ENCODE measurements at places on chromosomes 2 and 18.

GRCh38 chr2:14910654-14911053 is 278.1 kb downstream of the LRATD1 start:
- no peak for DNase-seq

DNA sequence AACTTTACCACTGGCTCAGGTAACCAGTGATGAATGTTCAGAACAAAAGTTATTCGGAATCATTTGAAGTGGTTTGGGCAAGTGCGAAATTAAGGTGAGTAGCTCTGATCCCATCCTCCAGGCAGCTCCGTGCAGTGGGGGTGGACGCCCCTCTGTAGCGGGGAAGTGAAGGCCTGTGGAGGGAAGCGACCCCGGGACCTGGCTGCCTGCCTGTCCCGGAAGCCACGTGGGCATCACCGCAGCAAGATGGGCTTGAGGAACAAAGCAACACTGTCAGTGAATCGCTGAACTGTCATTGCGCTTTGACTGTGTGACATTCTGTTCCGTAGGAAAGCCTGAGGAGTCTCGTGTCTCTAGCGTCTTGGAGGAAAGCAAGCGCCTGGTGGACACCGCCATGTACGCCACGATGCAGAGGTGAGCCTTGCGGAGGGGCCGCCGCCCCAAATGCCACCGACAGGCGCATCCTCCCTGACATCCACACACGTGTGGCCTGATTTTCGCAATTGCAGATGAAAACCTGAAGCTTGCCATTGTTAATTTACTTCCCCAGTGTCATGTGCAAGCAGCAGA is 9.5 kb downstream of the TPO start:
- DNase-seq = no peak

GRCh38 chr2:219186754-219187456 is 8.8 kb downstream of the RETREG2 start:
- no peak for DNase-seq

DNA sequence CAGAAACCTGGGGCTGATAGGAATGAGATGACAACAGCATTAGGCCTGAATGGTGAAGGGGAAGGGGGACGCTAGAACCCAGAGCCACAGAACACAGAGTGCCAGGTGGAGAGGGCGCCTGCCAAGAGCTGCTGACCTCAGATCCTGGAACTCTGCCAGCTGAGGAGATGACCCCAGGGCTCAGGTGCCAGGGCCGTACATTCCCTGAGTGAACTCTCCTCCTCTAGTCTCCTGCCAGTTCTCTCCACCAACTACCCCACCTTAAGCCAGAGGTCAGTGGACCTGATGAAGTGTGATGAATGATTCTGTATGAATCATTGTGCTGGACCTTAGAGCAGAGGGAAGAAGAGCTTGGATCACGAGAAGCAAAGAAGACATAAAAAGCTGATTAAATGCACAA is 1582.2 kb upstream of the ACVR2A start:
- DNase-seq = no peak

DNA sequence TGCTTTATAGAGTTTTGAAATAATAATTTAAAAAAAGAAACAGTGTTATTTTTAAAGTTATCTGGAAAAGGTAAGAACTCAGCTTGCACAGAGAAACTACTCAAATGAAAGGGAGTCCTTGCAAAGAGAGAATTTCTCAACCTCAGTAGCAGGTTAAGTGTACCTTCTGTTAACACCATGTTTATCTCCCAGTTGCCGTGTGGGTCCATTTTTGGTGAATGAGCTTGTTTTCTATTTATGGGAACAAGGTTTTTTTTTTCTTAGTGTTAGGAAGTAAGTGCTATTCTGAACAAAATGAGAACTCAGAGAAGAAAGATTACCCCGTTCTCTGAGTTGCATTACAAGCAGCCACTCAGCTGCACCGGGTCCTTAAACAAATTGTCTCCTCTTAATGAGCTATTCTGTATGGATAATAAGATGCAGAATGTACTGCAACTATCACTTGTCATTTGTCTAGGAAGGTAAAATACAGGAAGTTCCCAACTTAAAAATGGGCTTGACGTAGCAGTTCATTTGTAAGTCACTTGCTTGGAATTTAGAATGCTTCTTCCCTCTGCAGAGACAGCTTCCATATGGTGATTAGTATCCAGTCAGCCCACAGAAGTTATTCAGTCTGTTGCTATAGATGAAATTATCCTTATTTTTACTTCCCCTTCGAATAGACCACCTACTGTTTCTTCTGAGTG is 74.9 kb downstream of the LTBP1 start:
- no peak for DNase-seq

All from SW 1271 (cell line).